Fibroblast of skin of left biceps (primary cell): ENCODE measurements at places on chromosomes 16 and 17.

GRCh38 chr16:26177438-26177837 is 485.7 kb downstream of the HS3ST4 start:
- DNase-seq = no peak

- DNase-seq = no peak
These were observed 1.2 kb downstream of the HAS3 start for GRCh38 chr16:69106491-69107315.

GRCh38 chr16:66510711-66511601 is 39.0 kb downstream of the TK2 start:
- DNase-seq = no peak

DNA sequence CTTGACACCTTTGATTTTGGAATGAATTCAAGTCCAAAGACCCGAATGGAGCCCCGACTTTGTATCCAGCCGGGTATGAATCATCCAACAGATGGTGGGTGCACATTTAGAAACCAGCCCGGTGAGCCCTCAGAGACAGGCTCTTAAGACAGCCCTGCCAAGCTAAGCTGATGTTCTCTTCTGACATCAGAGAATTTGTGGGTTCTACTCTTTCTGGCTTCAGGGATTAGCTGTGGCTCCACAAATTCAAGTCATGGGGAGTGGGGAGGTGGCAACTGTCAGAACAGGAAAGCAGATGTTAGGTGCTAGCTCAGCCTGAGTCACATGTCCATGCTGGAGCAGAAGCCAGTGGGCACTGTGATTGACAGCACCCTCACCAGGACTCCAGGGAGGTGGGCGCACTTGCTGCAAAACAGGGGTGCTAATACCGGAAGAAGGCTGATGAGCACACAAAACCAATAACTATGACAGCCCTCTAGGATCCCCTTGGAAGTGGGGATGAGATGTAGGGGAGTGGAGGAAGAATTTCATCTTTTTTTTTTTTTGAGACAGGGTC is 31.4 kb upstream of the XYLT2 start:
- DNase-seq = no peak

GRCh38 chr16:84815462-84815861 is 4.3 kb upstream of the CRISPLD2 start:
- no peak for DNase-seq

- DNase-seq = no peak
These were observed 191.5 kb downstream of the FTO start for GRCh38 chr16:53895433-53895832.

- no peak for DNase-seq
These were observed 479.3 kb downstream of the KCNJ18 start for GRCh38 chr17:22171631-22172030.

GRCh38 chr16:51697454-51697853 is 546.4 kb upstream of the SALL1 start:
- no peak for DNase-seq
